NCI-H460 (cell line): ENCODE measurements at places on chromosomes 7 and 10. TPM values are rescaled to one million over a fixed set of nuclear protein-coding genes. Genes with fewer than 3 reads are reported as not detected.

DNA sequence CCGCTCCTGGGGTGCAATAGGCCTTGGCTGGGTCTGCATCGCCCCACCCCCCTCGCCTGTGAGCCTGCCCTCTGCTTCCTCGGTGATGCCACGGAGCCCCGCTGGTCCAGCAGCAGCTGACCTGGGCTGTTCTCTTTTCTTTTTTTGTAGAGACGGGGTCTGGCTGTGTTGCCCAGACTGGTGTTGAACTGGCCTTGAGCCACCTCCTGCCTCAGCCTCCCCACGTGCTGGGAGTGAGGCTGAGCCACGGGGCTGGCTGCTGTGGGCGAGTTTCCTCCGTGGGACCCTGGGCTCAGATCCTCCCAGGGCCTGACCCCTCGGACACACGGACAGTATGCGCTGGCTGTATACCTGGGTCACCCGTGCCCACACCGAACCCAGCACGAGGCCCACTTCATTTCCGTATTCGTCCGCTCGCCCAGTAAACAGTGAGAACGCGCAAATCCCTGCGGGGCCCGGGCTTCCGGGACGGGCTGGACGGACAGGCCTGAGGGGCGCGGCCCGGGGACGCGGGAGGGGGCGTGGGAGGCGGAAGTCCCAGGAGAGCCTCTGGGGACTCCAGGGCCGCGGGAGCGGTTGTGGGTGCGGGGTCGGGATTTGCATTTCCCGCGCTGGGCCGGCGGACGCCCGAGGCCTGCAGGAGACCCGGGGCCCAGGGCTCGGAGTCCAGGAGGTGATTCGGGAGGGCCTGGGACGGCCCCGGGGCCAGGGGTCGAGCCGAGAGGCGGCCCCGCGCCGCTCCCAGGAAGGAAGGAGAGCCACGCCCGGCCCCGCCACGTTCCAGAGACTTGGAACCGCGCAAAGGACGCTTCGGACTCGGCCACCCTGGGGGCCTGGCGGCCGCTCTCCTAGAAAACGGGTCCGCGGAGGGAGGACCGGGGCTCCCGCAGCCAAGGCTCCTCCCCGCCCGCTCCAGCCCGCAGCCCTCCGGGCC, 57.7 kb upstream of the DNAJB6 start:
- no peak for DNase-seq

DNA sequence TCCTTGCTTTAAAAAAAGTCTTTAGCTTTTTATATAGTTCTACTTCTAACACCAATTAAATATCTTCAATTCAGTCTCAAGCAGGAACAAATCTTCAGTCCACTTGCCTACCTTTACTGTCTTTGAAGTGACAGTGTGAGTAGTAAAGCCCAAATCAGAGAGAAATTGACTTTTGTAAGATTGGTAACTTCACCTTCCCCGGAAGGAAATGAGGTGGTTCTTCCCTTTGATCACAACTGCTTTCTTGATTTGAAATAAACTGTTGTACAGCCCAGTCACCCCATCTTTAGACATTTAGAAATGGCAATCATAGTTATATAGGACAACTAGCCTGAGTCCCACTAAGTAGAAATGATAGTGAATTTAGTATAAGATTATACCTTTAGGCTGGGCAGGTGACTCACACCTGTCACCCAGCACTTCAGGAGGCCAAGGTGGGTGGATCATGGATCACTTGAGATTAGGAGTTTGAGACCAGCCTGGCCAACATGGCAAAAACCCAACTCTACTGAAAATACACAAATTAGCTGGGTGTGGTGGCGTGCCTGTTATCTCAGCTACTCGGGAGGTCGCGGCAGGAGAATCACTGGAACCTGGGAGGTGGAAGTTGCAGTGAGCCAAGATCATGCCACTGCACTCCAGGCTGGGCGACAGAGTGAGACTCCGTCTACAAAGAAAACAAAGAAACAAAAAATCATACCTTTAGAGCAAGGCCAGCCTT, 4.7 kb downstream of the FAS start:
- DNase-seq: no peak

DNA sequence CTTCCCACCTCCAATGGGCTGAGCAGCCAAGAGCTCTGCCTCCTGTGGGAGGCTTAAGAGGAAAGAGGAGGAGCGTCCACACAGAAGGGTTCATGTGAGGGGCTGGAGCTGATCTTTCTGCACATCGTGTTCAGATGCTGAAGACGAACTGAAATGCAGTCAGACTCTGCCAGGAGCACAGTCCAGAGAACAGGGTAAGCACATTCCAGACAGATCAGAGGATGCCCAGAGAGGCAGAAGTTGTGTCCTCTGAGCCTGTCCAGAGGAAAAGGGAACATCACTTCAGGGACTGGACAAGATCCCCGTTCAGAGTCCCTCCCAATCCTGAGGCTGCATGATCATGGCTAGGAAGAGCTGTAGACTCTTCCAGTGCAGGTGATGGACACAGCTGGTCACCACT, 72.9 kb downstream of the ITIH5 start:
- DNase-seq: no peak

DNA sequence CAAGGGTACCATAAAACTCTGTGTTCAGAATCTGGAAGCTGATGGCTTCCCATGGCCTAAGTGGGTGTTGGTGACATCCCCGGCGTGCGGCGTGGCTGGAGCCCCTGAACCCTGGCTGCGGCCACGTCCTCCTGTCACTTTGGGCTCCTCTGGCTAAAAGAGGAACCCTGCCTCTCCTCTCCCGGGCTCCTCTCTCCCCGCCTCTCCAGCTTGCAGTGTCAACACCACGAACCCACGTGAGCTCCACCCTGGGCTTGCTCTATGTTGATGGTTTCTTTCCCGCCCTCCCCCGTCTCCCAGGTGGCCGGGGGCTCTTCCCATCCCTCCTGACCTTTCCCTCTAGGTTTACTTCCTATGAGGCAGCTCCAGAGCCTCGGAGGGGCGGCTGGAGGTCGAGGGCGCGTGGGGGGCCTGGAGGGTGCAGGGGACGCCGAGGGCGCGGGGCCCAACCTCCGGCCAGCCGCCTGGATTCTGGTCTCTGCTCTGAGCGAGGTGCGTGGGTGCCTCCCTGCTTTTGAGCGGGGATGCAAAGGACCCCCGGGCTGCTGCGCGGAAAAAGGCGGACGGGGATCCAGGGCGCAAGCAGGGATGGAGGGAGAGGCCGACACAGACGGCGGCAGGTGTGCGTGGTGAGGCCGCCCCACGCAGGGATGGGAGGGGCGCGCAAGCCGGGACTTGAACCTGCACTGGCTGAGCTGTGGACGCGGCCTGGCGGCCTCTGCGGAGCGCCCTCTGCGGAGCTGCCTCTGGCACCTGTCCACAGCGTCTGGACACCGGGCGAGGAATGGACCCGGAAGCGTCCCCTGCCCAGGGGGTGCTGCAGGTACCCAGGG, 115.5 kb upstream of the DIP2C start:
- no peak for DNase-seq

DNA sequence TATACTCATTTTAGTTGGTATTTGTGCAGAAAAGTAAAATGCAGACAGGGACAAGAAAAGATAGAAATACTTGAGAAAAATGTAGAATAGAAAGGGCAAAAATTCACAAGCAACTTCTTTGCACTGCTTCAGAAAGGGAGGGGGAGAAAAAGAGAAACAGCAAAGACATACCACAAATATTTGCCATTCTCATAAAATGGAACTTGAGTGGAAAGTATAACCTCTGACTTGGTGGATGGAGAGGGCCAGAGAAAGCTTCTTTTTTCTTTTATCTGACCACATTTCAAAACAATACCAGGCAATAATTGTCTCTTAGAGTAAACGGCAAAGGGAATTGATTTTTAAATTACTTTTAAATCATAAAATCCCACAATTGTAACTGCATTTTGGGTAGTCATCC, 35.8 kb upstream of the TRUB1 start:
- no peak for DNase-seq

DNA sequence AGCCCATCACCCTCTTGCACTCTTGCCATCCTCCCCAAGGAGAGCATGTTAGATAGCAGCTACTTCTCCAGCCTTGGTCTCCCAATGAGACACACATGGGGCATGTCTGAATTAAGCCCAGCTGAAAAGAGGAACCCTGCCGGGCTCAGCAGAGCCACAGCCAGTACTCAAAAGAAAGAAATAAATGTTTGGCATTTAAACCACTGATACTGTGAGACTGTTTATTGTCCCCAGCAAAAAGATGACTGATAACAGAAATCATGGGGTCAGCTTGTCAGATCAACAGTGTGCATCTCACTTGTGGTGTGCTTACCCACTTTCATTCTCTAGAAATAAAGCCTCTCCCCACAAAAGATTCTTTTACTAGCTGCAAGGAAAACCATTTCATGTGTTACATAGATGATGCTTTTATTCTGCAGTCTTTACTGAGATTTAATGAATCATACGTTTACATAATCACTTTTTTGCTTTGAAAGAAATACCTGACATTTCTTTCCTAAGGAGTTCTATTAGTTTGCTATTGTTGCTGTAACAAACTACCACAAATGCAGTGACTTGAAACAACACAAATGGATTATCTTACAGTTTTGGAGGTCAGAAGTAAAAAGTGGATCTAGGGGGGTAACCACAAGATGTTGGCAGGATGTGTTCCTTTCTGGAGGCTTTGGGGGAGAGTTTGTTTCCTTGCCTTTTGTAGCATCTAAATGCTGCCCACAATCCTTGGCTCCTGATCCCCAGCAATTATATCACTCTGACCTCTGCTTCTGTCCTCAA, 20.9 kb downstream of the ANKRD7 start:
- DNase-seq: no peak

DNA sequence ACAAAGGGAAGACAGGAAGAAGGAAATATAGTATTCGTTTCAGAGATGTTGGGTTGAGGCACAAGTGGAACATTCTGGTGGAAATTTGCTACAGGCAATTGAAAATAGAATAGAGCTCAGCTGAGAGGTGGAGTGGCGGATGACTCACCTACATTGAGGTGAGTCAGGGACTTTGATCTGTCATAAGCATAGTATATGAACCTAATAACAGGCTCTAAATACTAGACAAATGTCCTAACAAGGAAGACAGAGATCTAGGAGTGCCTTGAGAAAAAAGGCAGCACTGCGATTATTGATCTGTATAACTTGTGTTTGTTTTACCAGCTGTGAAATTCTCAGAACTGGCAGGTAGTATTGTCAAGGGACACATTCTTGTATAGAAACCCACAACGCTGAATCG, 907 bp upstream of the IFRD1 start:
- DNase-seq: no peak

NPTX2 gene
- total RNA-seq: 1.4 and 2.0 TPM in 2 replicates

SERPINE1 gene
- total RNA-seq: 11.9 and 12.3 TPM in 2 replicates

SFTPD gene
- not detected in 2 replicates for total RNA-seq

UBE2H gene
- total RNA-seq: 55.0 and 60.0 TPM in 2 replicates
